HAP-1 (cell line): ENCODE measurements at places on chromosomes 11 and 22.

- DNase-seq: no peak
These were observed 146.2 kb downstream of the ATXN10 start for GRCh38 chr22:45817745-45818423.

GRCh38 chr11:115463606-115464005 is 40.6 kb downstream of the CADM1 start:
- no peak for DNase-seq

DNA sequence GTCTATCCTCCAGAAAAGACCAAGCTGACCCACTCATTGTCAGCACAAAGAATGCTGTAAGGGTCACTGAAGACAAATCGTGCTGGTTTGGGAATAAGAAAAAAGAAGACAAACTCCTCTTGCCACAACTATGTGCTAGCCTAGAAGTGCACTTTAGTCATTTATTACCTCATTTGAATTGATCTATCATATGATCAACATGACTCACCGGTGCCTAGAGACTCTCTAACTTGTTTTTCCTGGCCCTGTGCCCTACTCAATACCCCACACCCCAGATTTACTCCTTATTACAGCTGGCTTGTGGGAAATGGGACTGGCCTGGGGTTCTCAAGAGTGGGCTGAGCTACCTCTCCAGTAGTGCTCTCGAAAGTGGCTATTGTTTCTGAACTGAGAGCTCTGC is 35.9 kb upstream of the HORMAD2 start:
- DNase-seq: no peak

GRCh38 chr22:17098379-17098819 is 13.6 kb downstream of the IL17RA start:
- no peak for DNase-seq

- DNase-seq: no peak
These were observed 9.4 kb upstream of the PIM3 start for GRCh38 chr22:49951000-49951677.

- DNase-seq: no peak
These were observed 80.3 kb downstream of the LRRC32 start for GRCh38 chr11:76589964-76590950.

DNA sequence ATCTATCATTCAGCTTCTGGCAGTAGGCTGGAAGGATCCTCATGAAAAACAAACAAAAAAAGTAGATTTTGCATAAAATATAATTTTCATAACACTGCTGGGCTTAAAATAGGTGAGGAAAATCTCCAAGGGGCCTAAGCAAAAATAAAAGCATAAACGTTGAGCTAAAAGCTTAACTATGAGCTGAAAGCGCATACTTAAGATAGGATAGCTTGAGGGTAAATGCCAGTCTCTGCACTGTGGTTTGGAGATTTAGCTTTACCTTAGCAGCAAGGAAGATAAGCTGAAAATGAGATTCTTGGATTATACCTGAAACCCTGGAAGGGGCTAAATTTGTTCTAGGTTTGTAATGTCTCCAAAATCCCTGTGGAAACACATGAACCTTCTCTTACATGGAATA is 183.7 kb downstream of the GUCY1A2 start:
- DNase-seq: no peak

DNA sequence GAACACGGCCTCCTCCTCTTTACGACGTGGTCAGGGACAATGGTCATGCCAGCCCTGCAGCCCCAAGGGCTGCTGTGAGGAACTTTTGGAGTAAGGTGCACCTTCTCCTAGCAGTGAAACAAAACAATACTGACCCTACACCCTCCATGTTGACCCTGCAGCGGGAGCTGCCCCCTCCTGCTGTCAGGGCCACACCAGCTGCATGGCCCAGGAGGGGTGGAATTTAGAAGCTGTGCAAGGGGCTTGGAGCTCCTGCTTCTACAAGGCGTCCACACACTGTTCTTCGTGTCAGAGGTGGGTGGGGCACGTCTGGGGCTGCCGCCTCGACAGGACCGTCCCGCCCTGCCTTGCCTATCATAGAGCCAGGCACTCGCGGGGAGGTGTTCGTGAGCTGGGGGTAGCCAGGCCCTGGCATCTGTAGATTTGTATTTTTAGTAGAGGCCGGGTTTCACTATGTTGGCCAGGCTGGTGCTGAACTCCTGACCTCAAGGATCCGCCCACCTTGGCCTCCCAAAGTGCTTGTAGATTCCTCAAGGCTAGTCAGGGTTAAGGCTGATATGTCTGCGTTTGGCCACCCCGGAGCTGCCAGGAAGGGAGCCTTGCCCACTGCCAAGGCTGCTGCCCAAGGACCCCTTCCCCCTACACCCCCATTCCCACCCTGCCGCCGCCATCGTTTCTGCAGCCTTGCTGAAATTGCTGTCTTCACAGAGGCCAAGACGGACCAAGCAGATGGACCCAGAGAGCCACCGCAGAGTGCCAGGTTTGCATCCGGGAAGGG is 15.9 kb downstream of the INCENP start:
- DNase-seq: no peak
